B cell (primary cell): ENCODE measurements at places on chromosomes 11 and 22. TPM values are rescaled to one million over a fixed set of nuclear protein-coding genes. Genes with fewer than 3 reads are reported as not detected.

The UBASH3B gene
- total RNA-seq, result 3.6 and 4.2 TPM in 2 replicates

The SPA17 gene
- 0.46 and 0.76 TPM in 2 replicates for total RNA-seq

The MUC5AC gene
- total RNA-seq, result not detected in 2 replicates

The CARD18 gene
- not detected in 2 replicates for total RNA-seq

The PRRG4 gene
- total RNA-seq, result 0.07 TPM in 1 of 2 replicates, not detected in the other

The RAG1 gene
- total RNA-seq, result 0.10 and 0.37 TPM in 2 replicates

The TMPRSS5 gene
- total RNA-seq, result 0.74 and 1.2 TPM in 2 replicates

The BTG4 gene
- total RNA-seq, result not detected in 2 replicates

The KCTD14 gene
- 0.24 TPM in 1 of 2 replicates, not detected in the other for total RNA-seq

The GRM5 gene
- not detected in 2 replicates for total RNA-seq

The TSPAN32 gene
- 22.2 and 27.1 TPM in 2 replicates for total RNA-seq

The DMC1 gene
- total RNA-seq, result 0.22 and 0.64 TPM in 2 replicates

The UPK3A gene
- total RNA-seq, result not detected in 2 replicates

The APOL5 gene
- total RNA-seq, result not detected in 2 replicates

The FOSL1 gene
- total RNA-seq, result not detected in 2 replicates

The TIMM8B gene
- total RNA-seq, result 22.4 and 25.5 TPM in 2 replicates

The RAC2 gene
- 249 and 273 TPM in 2 replicates for total RNA-seq

The AIFM3 gene
- 3.0 and 4.5 TPM in 2 replicates for total RNA-seq

The NNMT gene
- not detected in 2 replicates for total RNA-seq

The SMC1B gene
- 0.07 TPM in 1 of 2 replicates, not detected in the other for total RNA-seq

The YPEL4 gene
- total RNA-seq, result 1.1 and 1.9 TPM in 2 replicates

The SPI1 gene
- 98.3 and 98.8 TPM in 2 replicates for total RNA-seq

The NPTXR gene
- 0.68 and 0.71 TPM in 2 replicates for total RNA-seq

The SCGB1D2 gene
- total RNA-seq, result not detected in 2 replicates

The SYT13 gene
- total RNA-seq, result not detected in 2 replicates

The SHANK2 gene
- total RNA-seq, result 0.07 and 0.19 TPM in 2 replicates

The C1QTNF5 gene
- not detected in 2 replicates for total RNA-seq

The OR10G8 gene
- total RNA-seq, result not detected in 2 replicates

The SLC17A6 gene
- total RNA-seq, result not detected in 2 replicates

The IGF2 gene
- not detected in 2 replicates for total RNA-seq

The MRGPRX4 gene
- not detected in 2 replicates for total RNA-seq

The TTC36 gene
- 0.73 and 0.79 TPM in 2 replicates for total RNA-seq

The CFAP300 gene
- total RNA-seq, result not detected in 2 replicates

The C22orf42 gene
- not detected in 2 replicates for total RNA-seq

The OTOG gene
- not detected in 2 replicates for total RNA-seq

The KRTAP5-1 gene
- not detected in 2 replicates for total RNA-seq

The SCGB1C1 gene
- total RNA-seq, result not detected in 2 replicates

The SAA2 gene
- not detected in 2 replicates for total RNA-seq

The GRIK4 gene
- 0.27 TPM in 2 replicates for total RNA-seq

The OR4D5 gene
- not detected in 2 replicates for total RNA-seq

The BDNF gene
- not detected in 2 replicates for total RNA-seq

The RAB3IL1 gene
- total RNA-seq, result 0.29 TPM in 1 of 2 replicates, not detected in the other

The DSCAML1 gene
- 1.2 and 1.3 TPM in 2 replicates for total RNA-seq

The RIN1 gene
- total RNA-seq, result 1.1 and 1.7 TPM in 2 replicates

The OR5A1 gene
- total RNA-seq, result not detected in 2 replicates

The TTLL8 gene
- total RNA-seq, result not detected in 2 replicates

The HORMAD2 gene
- total RNA-seq, result not detected in 2 replicates

The OR51B4 gene
- not detected in 2 replicates for total RNA-seq

The SMIM35 gene
- 4.5 and 4.8 TPM in 2 replicates for total RNA-seq
